ENCODE measurements at places on chromosomes 4 and X. TPM values are rescaled to one million over a fixed set of nuclear protein-coding genes. Genes with fewer than 3 reads are reported as not detected.
A peak's percentile ranks its signal among the peaks of the same experiment; 100 is the strongest.

Gene WDFY3
- polyA plus RNA-seq: 33.3 TPM

DNA sequence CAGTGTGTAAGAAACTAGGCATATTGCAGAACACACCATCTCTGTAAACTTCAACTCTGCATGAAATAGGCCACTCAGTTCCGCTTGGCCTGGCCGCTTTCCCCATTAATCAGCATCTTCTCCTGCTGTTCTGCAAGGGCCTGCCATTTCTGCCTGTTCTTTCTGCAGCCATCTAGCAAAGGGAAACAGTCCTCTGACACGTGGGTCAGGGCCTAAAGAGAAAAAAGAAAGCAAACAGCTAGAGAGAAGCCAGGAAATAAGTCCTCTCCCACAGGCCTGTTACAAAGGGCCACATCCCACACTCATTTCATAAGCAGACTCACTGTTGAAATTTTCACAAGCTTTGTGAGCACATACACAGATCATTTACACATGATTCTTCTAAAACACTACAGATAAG, 130.1 kb downstream of the PDE5A start:
- DNase-seq: no peak

- DNase-seq: peak; percentile 7
Measured at GRCh38 chr4:72312032-72312650, 256.9 kb downstream of the ADAMTS3 start.

GRCh38 chr4:60259781-60260180, 940.3 kb upstream of the ADGRL3 start:
- no peak for DNase-seq

DNA sequence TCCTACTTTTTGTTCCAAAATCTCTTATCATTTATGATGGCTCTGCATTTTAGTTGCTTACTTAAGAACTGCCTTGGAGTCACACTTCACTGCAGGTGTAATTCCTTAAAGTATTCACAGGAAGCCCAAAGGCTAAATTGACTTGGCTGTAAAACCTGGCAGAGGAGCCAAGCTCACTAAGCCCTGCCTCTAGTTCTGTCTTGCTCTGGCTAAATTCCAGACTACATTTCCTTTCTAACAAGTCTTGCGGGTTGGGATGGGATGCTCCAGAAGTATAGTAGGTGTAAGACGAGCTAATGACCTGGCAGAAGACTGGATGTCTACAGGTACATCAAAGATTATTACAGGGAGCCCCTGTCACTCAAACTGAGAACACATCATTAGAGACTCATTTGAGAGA, 924.0 kb upstream of the INTU start:
- no peak for DNase-seq
